ENCODE measurements at places on chromosomes 5 and 9.

GRCh38 chr5:96933764-96934707 is 1.8 kb upstream of the LNPEP start:
- DNase-seq: peak; percentile 50

- DNase-seq: peak; percentile 69
Observed at GRCh38 chr5:94693043-94693822, 74.8 kb downstream of the SLF1 start.

GRCh38 chr5:10293907-10294662 is 13.6 kb downstream of the CMBL start:
- DNase-seq: no peak

- no peak for DNase-seq
Observed at GRCh38 chr5:18712936-18713485, 1078.8 kb downstream of the TAF11L14 start.

GRCh38 chr5:91028499-91028956 is 354.6 kb downstream of the ARRDC3 start:
- no peak for DNase-seq

DNA sequence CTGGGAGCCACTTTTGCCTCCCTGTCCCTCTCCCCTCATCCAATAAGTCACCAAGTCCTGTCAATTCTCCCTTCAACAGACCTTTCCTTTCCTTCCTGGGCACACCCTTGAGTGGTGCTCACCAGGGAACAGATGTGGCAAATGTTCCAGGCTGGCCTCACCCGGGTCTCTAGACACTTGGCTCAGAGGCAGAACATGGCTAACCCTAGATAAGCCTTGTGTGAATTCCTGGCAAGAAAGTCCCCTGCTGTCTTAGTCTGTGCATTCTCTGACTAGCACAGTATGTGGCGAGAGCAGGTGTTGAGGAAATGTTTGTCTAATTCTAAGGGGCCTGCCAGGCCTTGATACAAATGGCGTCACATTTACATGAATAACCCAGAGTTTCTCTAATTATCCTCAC is 41.2 kb upstream of the PTGS1 start:
- DNase-seq: no peak

GRCh38 chr5:112210430-112211005 is 208.6 kb downstream of the EPB41L4A start:
- DNase-seq: peak; percentile 54

DNA sequence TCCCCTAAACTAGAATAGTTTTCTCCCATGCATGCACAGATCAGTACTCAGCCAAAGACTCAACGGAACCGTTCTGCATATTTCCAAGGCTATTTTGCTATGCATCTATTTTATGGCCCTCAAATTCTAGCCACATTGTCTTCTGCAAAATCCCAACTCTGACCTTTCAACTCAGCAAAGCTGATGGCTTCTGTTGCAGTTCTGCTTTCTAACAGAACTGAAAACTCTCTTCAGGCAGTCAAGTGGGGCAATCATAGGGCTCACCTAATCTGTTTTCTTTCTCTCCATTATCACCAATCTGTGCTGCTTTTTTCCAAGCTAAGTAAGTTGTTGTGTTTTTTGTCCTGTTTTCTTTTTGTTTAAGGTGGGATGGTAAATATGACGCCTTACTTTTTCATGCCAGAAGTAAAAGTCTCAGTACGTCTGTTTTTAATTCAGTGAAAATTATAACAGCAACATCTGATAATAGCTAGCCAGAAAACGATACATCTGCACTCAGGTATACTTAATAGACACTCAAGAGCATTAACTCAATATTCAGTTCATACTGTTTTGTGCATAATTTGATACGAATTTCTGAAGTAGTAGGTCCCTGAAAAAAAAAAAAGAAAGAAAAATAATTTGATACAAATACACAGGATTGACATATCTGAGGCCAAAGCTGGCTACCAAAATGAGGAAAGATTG is 454.3 kb downstream of the TLE1 start:
- DNase-seq: no peak

GRCh38 chr5:443239-444151 is 519 bp downstream of the EXOC3 start:
- peak; percentile 68 for DNase-seq

GRCh38 chr9:126953041-126953809 is 38.6 kb downstream of the RALGPS1 start:
- DNase-seq: no peak

GRCh38 chr9:70044490-70045307 is 1.1 kb downstream of the MAMDC2 start:
- no peak for DNase-seq

DNA sequence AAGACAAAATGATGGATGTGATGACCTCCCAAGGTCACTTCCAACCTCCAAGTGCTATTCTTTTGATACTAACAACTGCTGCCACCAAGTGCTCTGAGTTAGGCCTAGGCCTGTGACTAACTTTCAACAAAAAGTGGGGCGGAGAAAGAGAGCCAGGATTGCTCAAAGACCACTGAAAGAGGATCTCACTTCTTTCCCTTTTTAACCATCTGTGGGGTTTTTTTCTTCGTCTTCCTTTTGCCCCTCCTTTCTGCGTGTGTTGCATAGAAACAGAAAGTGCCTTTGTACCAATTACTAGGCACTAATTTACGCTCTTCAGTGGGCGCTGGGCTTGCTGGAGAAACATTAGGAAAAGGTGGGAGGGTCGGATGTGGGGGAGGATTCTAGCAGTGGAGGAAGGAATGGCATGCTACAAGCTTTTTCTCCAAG is 8.0 kb downstream of the KLF9 start:
- peak; percentile 49 for DNase-seq

DNA sequence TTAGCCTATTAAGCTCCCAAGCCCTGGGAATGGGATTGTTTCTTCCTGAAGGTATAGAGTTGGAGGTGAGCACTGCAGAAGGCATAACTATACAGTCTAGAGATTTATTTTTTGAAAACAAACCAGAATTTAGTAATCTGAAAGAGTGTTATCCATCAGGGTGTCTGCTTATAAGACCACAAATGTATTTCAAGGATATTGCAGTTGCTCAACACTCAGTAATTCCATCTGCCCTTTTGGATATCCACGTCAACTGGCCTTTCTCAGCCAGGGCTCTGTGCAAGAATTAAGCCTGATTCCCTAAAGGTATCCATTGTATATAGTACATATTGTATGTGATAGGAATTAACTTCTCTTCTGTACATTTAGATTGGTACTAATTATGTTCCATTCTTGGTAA is 15.0 kb upstream of the IL31RA start:
- no peak for DNase-seq

- DNase-seq: no peak
Observed at GRCh38 chr9:116592970-116593369, 94.1 kb upstream of the TRIM32 start.

GRCh38 chr5:142186857-142187594 is 78.4 kb downstream of the NDFIP1 start:
- DNase-seq: no peak

GRCh38 chr5:160230686-160231527 is 1.6 kb downstream of the FABP6 start:
- no peak for DNase-seq

DNA sequence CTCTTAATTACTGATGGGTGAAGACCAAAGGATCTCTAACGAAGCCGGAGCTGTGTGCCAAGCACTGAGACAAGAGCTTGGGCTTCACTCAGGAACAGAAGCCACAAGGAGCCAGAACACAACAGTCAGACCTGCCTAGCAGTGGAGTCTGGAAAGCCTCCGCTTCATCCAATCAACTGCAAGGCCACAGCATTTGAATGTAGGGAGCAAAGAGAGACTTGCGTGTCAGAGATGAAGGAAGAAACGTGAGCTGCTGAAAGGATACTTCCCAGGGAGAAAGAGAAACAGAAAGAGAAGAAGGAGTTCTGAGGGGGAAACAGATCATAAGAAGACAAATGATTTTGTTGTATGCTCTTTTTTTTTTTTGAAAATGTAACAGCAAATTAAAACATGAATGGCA is 43.5 kb downstream of the DDX31 start:
- no peak for DNase-seq

- DNase-seq: no peak
Observed at GRCh38 chr9:78280982-78281668, 15.8 kb upstream of the PSAT1 start.

DNA sequence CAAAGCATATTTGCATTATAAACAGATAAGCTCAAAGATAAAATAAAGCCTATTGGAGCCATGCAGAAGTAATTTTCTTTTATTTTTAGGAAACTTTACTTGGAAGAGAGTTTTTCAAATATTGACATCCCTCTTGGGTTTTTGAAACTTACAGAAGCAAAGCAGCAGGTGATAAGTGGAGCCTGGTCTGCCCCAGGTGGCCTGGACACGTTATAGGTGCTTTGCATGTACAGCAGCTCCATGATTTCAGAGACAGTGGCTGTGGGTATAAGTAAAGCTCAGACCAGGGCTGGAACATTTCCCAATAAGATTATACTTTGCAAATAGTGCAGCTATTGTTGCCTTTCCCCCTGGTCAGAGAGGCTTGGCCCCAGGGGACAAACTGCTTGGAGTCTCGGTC is 51.5 kb downstream of the CCDC192 start:
- DNase-seq: no peak

DNA sequence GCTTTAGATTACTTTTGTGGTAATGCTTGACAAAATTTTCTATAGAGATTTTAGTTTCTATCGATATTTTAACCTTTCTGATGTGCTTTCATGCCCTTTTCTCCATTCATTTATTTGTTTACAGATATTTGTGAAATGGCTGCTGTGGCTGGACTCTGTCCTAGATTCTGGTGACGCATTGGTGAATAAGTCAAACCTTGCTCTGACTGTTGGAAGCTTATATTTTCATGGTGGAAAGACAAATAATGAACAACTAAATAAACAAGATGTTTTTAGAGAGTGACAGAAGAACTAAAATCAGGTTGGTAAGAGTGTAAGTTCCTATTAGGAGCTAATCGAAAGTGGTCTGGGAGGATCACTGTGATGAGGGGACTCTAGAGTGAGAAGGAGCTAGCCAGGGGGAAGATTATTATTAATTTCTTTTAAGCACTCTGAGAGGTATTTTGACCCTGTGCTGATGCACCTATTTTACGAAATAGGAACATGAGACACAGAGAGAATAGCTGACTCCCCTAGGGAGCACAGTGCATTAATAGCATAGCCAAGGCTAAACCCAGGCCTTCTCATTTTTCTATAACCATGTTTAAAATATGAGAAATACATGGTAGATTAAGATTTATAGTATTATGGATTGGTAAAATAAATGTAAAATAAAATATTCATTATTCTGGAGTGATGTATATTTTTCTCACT is 411.9 kb upstream of the ARRDC3 start:
- DNase-seq: no peak

- no peak for DNase-seq
Observed at GRCh38 chr5:34804913-34805312, 34.1 kb upstream of the TTC23L start.

DNA sequence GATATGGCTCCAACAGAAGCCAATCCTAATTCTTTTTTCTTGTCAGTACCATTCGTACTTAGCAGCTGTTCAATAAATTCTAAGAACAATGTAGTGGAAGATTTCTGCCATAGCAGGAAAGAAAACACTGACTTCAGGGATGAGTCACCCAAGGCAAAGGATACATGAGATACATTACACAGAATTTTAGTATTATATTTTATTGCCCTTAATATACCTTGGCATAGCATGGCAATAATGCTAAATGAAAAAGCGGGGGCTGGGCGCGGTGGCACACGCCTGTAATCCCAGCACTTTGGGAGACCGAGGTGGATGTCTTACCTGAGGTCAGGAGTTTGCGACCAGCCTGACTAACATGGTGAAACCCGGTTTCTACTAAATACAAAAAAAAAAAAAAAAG is 619.1 kb upstream of the DAB2 start:
- no peak for DNase-seq

- DNase-seq: peak; percentile 50
Observed at GRCh38 chr9:110047232-110047954, 160.6 kb downstream of the C9orf152 start.

DNA sequence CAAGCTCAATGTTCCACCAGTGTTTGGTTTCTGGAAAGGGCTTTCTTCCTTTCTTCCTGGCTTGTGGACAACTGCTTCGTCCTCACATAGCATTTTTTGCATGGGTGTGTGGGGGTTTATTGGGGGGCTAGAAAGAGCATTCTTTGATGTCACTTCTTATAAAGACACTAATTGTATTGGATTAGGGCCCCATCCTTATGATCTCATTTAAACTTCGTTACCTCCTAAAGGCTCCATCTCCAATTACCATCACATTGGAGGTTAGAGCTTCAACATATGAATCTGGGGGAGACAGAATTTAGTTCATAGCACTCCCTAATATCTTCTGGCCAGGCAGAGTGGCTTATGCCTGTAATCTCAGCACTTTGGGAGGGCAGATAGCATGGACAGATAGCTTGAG is 6.1 kb upstream of the MACROH2A1 start:
- DNase-seq: no peak

GRCh38 chr9:35666549-35666948 is 1.6 kb upstream of the ARHGEF39 start:
- peak; percentile 14 for DNase-seq

- DNase-seq: no peak
Observed at GRCh38 chr9:124042201-124042721, 30.7 kb downstream of the LHX2 start.

GRCh38 chr5:153658606-153659005 is 168.1 kb downstream of the GRIA1 start:
- no peak for DNase-seq

- DNase-seq: no peak
Observed at GRCh38 chr9:127482662-127483061, 31.4 kb downstream of the LRSAM1 start.

- no peak for DNase-seq
Observed at GRCh38 chr5:59937633-59938032, 44.1 kb upstream of the PDE4D start.

DNA sequence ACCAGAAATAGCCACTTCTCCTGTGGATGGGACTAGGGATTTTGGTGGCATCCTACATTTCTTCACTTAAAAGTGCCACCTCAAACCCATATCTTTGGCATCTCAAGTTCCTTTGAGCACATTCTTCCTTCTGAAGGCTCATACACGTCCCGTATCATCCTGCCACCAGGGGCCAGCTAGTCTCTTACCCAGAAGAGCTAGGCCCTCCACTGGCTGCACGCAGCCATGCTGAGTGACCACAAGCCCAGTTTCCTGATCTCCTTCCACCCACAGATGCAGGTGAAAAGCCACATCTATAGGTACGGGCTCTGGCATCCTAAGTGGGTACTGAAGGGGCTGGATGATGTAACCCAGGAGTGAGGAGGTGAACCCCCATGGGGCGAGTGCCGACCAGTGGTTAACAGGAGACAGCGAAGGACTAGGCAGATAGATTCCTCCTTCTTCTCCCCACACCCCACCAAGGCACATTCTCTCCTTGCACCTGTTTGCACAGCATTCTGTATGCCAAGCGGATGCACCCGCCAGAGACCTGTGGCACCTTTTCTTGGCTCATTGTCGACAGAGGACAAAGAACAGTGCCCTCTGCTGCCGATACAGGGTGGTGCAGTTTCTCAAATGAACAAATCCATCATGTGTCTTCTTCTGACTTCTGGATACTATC is 14.4 kb upstream of the SCGB3A1 start:
- DNase-seq: peak; percentile 78

DNA sequence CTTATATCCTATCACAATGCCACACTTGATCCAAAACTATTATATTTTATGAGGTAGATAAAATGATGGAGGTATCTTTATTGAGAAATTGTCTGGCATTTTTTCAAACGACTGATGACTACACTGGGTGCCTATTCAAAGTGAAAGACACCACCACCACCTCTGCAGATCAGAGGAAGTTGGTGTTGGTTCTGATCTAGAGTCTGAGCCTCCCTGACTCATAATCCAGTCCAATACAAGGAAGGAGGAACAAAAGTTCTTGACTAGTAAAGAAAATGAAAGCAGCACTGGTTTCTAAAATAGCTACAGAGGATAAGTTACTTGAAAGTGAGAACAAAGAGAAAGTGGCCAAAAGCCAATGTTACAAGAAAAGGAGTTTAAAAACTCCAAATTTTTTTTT is 139.9 kb downstream of the RFX3 start:
- no peak for DNase-seq

- DNase-seq: no peak
Observed at GRCh38 chr5:88275581-88275980, 6.9 kb upstream of the TMEM161B start.

Measured in NAMALWA (cell line).